H1 (cell line): ENCODE measurements at places on chromosomes 3 and 15. TPM values are rescaled to one million over a fixed set of nuclear protein-coding genes. Genes with fewer than 3 reads are reported as not detected.

DNA sequence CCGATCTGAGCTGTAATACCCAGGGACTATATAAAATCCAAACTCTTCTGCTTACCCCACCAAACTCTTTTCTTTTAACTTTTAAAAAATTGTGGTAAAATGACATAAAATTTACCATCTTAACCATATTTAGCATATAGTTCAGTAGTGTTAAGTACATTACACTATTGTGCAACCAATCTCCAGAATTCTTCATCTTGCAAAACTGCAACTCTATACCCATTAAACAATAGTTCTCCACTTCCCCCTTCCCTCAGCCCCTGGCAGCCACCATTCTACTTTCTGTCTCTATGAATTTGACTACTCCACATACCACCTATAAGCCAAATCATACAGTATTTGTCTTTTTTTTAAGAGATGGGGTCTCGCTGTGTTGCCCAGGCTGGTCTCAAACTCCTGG, 38.7 kb downstream of the SENP8 start:
- DNase-seq: no peak

GRCh38 chr3:13648060-13649001, 99.4 kb downstream of the FBLN2 start:
- DNase-seq: peak; percentile 84

The CSPG5 gene
- 7.4 and 8.2 TPM in 2 replicates for total RNA-seq

The CRYGS gene
- total RNA-seq: 0.90 and 1.8 TPM in 2 replicates

GRCh38 chr15:76932135-76932966, 802 bp downstream of the RCN2 start:
- no peak for DNase-seq

GRCh38 chr3:156812521-156813335, 13.4 kb upstream of the LEKR1 start:
- no peak for DNase-seq

- DNase-seq: no peak
Observed at GRCh38 chr3:104519068-104519467, 847.6 kb upstream of the ALCAM start.

The GOLGA8T gene
- total RNA-seq: 1.0 and 1.5 TPM in 2 replicates

DNA sequence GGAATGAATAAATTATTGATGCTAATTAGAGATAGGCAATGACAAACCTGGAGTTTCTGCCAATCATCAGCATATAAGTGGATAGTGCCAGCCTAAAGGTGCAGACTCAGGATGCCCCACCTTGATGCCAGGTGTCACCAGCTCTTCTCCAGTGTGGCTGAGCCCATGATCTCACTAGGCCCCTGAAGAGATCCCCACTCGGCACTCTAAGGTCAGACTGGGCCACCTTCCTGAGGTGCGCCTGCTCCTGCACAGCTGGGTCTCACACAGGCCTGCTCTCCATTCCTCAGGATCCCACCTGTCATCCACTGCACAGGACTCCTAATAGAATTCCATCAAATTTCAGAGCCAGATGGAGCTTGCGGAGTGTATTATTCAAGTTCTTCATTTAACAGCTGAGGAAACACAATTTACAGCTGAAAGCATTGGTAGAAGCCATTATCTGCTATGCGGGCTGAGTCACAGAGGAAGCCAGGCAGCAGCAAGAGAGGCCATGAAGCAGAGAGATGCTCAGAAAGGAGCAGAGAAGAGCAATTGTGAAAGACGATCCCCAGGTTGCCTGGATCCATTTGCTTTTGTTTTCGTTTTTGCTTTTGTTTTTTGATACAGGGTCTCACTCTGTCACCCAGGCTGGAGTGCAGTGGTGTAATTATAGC, 25.1 kb upstream of the FSTL1 start:
- no peak for DNase-seq

DNA sequence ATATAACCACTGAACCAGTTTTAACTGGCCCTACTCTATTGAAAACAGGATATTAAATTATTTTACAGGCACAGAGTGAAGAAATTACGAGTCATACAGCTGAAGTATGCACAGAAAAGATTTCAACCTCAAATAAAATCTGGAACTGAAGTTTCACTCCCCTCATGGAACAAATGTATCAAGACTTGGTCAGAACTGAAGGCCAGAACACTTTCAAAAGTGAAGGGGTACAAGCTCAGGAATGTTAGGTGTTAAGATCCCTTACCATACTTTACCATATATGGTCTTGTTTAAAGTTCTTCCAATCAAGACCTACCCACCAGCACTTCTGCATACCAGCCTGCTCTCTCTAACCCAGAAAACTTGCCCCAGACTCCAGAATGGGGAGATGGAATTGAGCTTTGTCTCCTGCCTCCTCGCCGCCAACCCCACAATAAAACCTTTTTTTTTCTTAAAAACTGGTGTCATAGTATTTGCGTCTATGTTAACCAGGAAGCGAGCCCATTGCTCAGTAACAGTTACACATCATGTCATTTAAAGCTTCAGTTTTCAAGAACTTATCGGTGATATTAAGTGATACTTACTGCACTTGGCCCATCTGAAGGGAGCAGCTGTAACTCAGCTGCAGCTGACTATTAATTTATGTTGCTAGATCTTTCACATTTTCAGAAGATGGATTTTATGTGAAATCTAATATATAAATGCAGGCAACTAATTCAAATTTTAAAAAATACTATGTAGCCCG, 59.9 kb downstream of the OXSM start:
- DNase-seq: no peak

DNA sequence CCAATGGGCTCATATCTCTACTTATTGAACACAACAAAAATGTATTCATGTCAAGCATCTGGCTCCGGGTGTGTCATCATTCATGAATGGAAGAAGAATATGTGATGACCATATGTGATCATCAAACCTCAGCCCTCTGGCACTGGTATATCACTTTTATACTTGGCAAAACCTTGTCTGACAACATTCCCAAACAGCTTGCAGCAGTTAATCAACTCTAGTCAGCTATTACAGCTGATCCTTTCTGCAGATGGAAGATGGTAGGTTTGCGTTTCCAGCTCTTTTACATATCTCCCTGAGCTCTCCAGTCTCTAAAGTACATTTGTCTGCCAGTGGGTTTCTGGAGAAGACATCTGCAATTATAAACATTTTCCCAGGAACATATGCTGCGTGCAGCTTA, 6.6 kb downstream of the PLSCR5 start:
- no peak for DNase-seq

The RFT1 gene
- total RNA-seq: 24.4 and 27.7 TPM in 2 replicates

GRCh38 chr15:59306520-59307164, 66.0 kb downstream of the MYO1E start:
- DNase-seq: no peak

DNA sequence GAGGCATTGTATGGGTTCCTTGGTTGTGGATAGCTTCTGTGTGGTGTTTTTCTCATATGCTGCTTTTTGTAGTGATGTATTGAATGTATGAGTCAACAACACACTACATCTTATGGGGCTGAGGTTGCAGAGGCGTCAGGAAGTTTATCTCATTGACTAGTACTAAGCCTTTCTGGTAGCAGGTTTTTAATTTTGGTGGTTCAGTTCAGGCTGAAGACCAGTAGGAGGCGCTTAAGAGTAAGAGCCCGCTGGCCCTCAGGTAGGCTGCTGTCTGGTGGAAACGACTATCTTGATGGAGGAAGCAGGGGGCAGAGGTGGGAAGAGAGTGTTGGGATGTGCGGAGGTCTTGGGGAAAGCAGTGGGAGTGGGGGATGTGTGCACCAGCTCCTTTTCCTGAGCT, 62.4 kb downstream of the RTP4 start:
- no peak for DNase-seq
